ENCODE measurements at places on chromosomes 3 and 15. TPM values are rescaled to one million over a fixed set of nuclear protein-coding genes. Genes with fewer than 3 reads are reported as not detected.

Gene SAXO2
- 1.0 TPM for polyA plus RNA-seq

Gene GOLGA8S
- 0.02 TPM for polyA plus RNA-seq

Gene DLL4
- not detected for polyA plus RNA-seq

Gene FBXW12
- polyA plus RNA-seq = not detected

Gene BCL6
- 2.3 TPM for polyA plus RNA-seq

Gene DNAH12
- polyA plus RNA-seq = not detected

Gene SMARCC1
- 18.8 TPM for polyA plus RNA-seq

Gene MUC20
- 0.16 TPM for polyA plus RNA-seq

Gene CPNE9
- not detected for polyA plus RNA-seq

Gene RAB27A
- 10.2 TPM for polyA plus RNA-seq

Gene LTF
- polyA plus RNA-seq = not detected

Gene SLC2A2
- not detected for polyA plus RNA-seq

Measured in foreskin keratinocyte (primary cell).